ENCODE measurements at places on chromosomes 5 and 9. TPM values are rescaled to one million over a fixed set of nuclear protein-coding genes. Genes with fewer than 3 reads are reported as not detected.

GRCh38 chr5:107485184-107485583 lies 185.6 kb downstream of the EFNA5 start:
- no peak for DNase-seq

DNA sequence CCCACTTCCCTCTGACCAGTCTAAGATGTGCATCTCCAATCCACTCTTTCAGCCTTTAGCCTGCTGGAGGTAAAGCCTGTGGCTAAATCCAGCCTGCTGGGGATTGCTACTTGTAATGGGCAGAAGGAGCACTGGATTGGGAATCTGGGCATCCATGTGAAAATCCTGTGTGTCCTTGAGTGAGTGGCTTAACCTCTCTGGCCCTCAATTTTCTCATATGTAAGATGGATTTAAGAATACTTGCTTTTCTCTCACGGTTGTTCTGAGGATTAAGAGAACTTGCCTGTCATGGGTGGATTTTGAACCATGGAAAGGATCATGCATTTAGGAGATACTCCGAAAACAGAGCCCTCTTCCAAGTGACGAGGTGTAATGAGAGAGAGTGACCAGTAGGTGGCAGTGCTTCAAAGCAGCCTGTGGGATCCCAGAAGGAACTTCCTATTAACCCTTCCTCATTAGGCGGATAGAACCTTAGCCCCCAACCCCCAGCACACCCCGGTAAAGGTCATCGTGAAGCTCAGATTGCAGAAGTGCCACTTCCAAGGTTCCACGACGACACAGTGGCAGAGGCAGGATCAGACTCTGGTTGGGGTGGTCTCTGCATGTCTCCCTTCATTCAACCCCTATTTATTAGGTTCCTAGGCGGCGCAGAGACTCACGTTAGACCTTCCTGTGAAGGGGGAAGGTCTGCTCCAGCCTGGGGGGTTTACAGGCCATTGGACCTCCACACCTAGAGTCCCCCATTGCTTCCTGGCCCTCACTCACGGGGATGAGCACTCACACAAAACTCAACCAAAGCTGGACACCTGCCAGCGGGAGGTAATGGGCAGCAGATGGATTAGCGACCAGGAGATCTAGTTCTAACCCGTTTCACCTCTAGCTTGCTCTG lies 68.7 kb upstream of the ZNF618 start:
- DNase-seq = peak; percentile 79

DNA sequence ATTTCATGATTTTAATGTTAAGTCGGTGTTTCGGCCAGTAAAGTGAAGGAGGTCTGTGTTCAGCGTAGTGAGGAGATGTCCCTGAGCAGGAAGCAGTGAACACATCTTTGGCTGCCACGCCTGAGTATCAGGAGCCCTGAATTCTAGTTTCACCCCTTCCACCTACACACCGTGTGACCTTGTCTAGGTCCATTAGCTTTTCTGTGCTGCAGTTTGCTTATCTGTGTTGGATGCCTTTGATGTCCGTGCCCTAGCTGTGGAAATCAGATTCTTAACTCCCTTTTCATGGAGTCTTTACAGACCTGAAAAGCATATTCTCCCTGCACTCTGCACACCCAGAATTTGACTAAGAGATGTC lies 601 bp downstream of the FBXO38 start:
- no peak for DNase-seq

DNA sequence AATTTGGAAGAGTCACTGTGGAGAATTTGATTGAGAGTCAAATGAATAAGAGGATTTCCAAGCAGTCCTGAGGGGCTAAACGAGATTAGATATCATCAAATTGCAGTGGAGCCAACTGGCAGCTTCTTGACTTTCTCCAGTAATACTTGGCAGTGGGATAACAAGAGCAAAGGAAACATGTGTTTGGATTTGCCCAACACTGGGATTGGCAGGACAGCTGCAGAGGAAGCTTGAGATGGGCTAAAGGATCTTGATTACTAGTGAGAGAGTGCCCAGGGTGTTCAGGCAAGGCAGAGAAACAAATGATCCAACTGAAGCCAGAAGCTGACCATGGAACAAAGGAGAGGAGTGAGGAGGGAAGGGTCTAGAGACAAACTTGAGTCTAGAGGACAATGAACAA lies 356.0 kb upstream of the ISL1 start:
- DNase-seq = no peak

GRCh38 chr9:81370650-81371049 lies 318.7 kb downstream of the TLE1 start:
- no peak for DNase-seq

GRCh38 chr9:127388037-127388855 lies 8.7 kb upstream of the SLC2A8 start:
- DNase-seq = peak; percentile 96

DNA sequence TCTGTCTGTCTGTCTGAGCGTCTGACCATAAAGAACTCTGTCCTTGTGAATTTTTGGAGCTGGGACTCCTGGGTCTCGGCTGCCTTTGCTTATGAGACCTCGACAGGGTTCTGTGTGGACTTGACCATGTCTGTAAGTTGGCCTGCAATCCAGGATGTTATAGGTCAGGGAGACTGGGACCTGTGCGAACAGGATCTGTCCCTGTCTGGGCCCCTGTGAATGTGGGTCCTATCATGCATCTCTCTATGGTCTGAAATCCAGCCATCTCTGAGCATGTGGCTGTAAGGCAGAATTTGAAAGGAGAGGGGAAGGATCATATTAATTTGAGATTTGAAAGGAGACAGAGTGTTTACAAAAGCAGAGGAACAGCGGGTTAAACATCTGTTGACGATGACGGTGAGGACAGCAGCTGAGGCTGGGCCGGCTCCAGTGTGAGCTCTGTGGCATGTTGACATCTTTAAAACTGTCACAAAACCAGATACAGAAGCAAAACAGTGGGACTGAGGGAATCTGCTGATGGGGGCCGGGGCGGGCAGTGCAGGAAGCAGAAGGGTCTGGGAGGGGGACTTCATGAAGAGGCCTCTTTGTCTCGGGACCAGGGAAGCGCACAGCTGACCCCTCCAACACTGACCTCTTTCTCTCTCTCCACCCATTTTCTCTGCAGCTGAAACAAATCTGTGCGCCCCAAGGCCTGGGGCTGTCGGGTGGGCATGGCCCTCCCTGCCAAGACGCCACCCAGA lies 19.1 kb upstream of the MVB12B start:
- no peak for DNase-seq

GRCh38 chr9:136079916-136080246 lies 15.2 kb downstream of the NACC2 start:
- no peak for DNase-seq

GRCh38 chr9:21967169-21967568 lies 27.0 kb downstream of the CDKN2A start:
- DNase-seq = peak; percentile 61

DNA sequence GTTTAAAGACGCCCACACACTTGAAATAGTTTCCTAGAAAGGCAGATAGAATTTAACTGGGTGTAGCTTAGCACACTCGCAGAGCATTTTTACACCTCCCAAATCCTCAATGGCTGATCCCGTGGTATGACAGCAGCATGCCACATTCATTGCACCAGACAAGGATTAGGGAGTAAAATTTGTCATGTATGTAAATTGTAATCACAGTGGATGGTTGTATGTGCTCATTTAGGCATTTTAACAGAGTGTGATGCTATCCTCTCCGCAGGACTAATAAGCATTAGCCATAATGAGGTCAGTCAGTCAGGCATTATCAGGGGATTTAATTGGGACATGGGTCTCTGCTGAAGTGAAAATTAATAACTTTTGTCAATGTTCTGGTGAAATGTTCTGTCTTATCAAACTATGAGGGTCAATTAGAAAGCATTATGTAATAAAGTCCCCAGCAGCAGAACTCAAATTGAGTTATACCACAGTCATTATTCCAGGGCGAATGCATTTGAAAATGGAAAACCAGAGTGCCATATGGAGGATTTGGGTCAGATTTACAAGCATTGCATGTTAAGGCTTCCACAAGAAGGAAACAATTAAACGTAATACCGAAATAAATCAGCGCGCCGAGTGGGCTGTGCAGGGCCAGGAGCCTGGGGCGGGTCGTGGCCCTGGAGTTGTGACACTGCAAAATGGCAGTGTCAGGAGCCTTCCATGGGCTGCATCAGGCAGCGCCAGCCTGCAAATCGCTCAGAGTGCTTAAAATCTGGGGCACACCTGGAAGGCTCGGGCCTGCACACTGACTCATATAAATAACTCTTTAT lies 602.2 kb downstream of the BNC2 start:
- DNase-seq = no peak

DNA sequence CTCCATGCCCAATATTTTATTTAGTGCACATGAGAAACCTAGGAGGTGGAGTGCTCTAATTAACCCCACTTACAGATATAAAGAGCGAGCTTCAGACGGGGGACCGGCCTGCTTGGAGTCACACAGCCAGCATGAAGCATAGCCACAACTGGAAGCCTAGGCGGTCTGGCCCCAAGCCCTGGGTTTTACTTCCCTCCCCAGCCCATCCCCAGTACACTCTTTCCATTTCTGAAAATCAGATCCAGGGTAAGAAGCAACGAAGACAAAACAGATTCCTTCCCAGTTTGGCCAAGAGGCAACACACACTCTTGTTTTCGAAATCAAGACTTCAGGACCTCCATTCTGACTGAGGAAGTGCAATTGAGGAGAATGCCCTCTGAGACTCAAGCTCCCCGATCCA lies 27.1 kb downstream of the KCNMB1 start:
- DNase-seq = no peak

DNA sequence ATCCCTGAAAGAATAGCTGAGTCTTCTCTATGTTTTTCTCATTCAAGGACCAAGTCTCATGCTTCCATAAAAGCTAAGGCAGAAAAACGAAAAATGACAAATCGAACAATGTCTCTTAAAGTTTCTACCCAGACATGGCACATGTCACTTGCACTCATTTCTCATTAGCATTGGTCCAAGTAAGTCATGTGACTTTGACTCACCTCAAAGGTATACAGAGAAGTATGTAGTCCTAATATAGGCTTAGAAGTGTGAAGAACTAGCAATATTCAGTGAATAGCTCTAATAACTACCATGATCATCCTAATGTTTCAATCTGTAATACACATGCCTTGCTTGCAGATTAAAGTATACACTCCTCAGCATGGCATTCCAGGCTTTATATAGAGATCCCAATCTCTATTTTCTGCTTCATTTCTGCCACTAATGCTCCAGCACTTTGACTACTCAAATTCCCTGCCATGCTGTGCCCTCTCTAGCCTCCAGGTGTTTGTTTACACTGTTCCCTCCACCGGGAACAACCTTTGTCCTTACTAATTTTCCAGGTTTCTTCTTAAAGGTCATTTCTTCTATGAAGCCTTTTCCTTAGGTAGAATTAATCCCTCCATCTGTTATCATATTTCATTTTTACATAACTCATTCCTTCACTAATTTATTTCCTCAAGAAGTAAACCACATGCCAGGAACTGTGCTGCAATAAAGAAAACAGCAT lies 98.9 kb downstream of the CEMIP2 start:
- no peak for DNase-seq

DNA sequence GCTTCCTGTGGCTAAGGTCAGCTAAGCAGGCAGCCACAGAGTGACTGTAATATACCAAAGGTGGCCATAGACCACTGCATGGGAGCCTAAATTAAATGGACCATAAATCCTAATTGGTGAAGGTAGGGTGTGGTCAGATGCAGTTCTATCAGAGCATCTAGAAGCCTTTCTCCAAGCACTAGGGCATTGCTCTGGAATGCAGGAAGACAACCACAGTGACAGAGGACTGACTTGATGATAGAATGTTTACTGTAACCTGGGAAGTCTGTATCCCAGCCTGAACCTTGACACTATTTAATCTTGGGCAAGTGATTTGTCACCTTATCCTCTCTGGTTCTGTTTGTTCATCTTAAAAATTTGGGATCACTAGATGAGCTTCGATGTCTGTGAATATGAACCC lies 2.3 kb downstream of the FBXO38 start:
- no peak for DNase-seq

DNA sequence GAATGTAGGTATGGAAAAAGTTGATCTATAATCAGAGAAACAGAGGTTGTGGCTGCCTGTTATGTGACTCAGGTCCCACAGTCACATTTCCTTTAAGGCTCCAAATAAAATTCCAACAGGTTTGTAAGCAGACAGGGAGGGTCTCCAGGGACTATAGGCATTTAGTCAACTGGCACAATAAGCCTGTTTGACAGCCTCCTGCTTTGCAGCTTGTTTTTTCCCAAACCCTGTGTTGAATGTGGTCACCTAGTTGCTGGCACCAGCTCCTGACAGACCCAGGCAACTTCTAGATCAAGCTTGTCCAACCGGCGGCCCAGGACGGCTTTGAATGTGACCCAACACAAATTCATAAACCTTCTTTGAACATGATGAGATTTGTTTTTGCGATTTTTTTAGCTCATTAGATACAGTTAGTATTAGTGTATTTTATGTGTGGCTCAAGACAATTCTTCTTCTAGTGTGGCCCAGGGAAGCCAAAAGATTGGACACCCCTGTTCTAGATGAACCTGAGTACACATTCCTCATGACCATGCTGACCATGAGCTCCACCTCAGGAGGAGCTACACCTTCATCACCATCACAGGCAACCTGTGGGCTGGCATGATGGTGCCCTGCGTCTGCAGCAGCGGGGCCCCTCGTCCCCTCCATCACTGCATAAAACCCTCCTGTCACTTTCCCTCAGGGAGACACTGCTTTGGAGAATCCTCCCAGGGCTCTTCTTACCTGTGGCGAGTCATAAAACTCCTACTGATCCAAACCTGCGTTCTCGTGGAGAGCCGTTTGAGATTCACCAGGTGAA lies 15.7 kb upstream of the GRHPR start:
- DNase-seq = no peak

DNA sequence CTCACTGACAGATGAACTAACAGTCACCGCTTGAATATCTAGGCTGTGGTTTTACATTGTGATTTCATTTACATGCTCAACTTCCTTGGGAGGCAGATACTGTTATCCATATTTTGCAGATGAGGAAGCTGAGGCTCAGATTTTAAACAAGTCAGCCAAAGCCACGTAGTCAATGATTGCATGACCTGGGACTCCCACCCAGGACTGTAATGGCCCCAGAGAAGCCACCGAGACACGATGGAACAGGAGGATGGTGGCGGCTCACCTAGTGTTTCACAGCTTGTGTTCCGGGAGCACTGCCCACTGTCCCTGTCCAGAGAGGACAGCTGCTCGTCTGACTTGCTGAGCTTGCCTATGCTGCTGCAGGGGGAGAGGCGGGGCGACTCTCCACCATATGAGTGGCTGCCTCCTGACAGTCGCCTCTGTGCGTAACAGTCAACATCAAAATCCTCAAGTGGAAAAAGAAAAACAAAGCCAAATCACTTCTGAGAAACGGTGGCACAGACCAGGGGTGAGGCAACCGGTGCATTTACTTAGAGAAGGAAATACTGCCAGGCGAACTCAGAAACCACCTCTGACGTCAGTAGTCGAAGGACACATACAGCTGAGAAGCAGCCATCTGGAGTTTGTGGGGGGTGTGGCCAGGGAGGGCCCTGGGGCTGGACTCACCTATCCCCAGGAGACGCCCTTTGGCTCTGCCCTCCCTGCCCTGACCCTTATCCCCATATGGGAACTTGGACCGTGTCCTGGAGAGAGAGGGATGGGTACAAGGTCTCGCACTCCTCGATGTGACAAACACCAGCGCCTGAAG lies 82.5 kb downstream of the PRRT1B start:
- peak; percentile 89 for DNase-seq

GRCh38 chr9:15909297-15909696 lies 356.5 kb downstream of the CCDC171 start:
- no peak for DNase-seq

Gene C9orf50
- not detected for total RNA-seq

Gene OTULINL
- total RNA-seq = 9.4 TPM

Gene HTR4
- total RNA-seq = not detected

Gene ZNF618
- 0.19 TPM for total RNA-seq

Gene CACNA1B
- total RNA-seq = not detected

All from activated CD4-positive, alpha-beta T cell treated with anti-CD3 and anti-CD28 coated beads, Interleukin-2, amount 10 ng/mL, durations not matched to agents 24 days and 14 days (primary cell).